GM20000 (cell line): ENCODE measurements at places on chromosomes 1 and 21.

- DNase-seq: no peak
Observed at GRCh38 chr1:208175508-208175895, 68.7 kb downstream of the PLXNA2 start.

DNA sequence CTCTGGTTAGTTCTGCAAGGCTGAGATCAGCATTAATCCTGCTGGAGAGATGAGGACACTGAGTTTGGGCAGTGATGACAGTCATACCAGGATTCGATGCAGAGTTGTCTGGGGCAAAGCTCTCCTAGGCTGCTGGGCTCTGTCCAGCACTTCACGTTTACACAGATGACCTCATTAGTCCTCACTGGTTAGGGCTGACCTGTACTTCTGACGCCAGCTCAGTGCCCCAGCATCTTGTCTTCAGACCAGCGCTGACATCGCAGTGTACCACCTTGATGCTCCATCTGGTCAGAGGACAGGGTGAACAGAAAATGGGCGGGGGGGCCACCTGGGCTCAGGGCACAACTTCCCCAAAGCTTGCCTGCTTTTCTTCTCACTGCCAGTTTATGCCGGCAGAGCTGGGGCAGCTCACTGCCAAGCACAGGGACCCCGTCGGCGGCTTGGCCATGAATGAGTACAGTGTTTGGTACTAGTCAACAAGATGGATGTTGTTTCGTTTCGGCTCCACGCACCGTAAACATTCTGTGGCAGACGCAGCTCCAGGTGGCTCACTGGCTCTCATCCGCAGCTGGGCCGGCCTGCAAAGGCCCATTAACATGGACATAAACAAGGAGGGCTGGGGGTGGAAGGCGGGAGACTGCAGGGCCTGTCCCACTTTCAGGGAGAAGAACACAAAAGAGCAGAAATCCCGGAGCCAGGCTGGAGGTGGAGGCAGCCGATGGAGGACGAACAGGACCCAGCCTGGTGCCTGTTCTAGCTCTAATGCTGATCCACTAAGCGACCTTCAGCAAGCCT lies 118.7 kb downstream of the GLIS1 start:
- no peak for DNase-seq

DNA sequence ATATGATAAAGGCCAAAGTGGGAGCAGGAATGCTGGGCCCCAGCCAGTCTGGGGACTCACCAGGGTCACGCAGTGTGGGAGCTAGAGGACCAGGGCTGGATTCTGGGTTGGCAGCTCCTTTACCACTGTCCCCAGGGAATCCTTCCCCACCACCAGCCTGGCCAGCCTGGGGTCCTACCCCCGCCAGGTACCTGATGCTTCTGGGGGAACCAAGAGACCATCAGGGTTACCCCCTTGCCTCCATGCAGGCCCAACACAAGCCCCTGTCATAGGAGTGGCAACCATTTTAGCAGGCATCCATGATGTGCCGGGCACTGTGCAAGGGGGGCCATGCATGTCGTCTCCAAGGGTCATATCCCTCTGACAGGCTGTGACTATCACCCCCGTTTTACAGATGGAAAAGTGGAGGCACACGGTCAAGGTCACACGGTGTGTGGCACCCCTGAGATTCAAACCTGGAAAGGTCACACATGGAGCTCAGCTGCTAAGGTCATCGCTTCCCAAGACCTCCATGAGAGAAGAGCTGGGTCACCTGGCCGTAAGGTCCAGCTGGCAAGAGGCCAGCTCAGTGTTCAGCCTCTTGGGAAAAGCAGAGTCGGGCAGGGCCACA lies 16.4 kb downstream of the RUNX3 start:
- DNase-seq: no peak

- peak; percentile 77 for DNase-seq
Observed at GRCh38 chr1:178726087-178726517, 1.1 kb downstream of the RALGPS2 start.

GRCh38 chr1:245752561-245752960 lies 597.8 kb downstream of the KIF26B start:
- no peak for DNase-seq

- DNase-seq: no peak
Observed at GRCh38 chr1:22117851-22118250, 25.0 kb downstream of the WNT4 start.

DNA sequence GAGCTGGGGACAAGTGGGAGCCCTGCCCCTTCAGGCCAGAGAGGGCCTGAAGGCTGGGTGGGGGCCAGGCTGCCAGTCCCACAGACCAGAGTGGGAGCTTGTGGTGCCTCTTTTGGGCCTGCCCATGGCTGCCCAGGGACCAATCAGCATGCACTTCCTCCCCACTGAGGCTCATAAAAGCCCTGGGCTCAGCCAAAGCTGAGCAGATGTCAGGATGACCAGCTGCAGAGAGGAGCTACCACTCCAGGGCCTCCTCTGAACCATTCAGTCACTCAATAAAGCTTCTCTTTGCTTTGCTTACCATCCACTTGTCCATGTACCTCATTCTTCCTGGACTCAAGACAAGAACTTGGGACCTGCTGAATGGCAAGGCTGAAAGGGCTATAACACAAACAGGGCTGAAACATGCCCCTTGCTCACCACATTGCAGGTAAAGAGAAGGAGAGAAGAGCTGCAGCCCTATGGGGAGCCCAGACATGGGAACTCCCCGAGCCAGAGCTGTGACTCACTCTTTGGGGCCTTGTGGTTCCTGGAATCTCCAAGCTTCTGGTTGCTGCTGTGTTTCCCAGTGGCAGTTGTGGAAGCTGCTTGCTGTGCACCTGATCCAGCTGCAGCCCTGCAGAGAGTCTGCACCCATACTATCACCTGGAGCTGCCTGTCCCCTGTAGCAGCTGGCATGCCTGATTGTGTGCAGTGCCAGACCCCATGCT lies 82.0 kb downstream of the OLFML3 start:
- DNase-seq: no peak

DNA sequence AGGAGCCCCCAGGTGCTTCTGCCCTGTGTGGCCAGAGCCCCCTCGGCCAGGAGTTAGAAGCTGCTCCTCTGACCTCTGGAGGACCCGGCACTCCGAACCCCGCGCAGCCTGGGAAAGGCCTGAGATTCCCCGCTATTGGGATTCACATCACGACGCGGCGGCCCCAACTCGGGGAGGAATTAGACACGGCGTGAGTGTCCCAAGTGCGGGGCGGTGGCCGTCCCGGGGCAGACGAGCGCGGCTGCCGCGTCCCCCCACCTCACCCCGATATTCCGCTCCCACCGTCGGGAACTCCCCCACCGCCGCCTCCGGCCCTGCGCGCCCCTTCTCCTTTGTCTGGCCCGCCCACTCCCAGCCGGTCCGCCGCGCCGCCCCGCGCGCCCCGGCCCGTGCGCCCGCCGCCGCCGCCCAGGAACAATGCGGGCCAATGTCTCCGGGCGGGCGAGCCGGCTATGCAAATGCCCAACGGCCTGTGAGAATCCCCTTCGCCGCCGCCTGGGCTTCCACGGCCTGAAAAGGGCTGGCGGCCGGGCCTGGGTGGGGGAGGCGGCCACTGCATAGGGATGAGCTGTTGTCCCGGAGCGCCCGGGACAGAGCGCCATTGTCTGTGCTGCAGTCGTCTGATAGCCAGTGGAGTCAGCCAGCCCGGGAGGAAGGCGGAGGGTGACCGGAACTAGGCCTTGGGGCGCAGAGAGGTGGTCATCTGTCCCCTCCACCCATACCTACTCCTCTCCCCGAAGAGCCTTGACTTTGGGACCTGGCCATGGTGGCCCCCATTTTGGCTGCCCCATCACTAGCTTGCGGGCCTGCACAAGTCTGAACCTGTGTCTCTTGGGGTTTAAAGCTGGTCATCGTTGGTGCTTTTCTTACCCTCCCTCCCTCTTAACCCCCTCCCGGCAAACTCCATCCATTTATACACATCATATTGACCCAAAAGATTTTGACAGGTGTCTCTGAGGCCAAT lies 19.4 kb downstream of the RHBG start:
- no peak for DNase-seq

GRCh38 chr1:97277891-97278654 lies 556.5 kb downstream of the PTBP2 start:
- DNase-seq: no peak

- DNase-seq: peak; percentile 93
Observed at GRCh38 chr1:42846257-42847110, at the start of gene ZNF691. ZNF691 (plus strand) TSS chr1:42846613; CDS start chr1:42849659, 3,046 bp downstream.

GRCh38 chr1:218775501-218776021 lies 398.1 kb upstream of the LYPLAL1 start:
- DNase-seq: no peak

- DNase-seq: no peak
Observed at GRCh38 chr1:23083714-23084480, 64.6 kb downstream of the KDM1A start.

DNA sequence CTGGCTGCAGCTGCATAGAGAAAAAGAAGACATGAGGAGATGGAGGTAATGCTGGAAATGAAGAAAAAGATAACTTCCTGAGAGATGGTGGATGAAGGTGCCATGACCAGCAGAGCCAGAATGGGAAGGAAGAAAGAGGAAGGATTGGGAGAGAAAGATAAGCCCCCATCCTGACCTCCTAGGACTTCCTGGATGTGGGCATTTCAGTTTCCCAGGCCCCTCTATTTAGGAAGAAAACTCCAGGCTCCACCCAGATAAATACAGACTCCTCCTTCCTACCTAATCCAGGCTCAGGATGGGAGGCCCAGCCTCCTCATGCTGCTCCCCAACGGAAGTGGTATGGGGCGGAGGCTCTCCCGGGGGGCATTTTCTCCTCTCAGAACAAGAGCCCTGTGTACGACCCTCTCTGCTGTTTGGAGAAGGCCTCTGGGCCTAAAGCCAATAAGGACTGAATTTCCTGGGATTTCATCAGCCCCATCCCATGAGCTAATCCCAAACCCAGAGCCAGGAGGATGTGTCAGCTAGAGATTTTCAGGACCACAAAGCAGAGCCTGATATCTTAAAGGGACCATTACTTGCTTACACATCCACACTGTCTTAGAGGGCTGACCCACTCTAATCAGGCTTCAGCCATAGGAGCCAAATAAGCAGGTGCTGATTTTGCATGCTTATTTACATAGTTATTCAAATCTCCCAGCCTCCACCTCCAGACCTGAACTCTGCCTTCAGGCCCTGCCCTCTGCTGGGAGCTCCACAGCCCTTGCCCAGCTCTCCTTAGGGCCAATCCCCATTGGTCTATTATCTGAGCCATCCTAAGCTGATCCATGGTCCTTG lies 5.1 kb upstream of the ARHGEF2 start:
- no peak for DNase-seq

- no peak for DNase-seq
Observed at GRCh38 chr1:41371630-41372599, 10.7 kb downstream of the FOXO6 start.

GRCh38 chr1:231423648-231424047 lies 1.6 kb upstream of the EGLN1 start:
- no peak for DNase-seq

DNA sequence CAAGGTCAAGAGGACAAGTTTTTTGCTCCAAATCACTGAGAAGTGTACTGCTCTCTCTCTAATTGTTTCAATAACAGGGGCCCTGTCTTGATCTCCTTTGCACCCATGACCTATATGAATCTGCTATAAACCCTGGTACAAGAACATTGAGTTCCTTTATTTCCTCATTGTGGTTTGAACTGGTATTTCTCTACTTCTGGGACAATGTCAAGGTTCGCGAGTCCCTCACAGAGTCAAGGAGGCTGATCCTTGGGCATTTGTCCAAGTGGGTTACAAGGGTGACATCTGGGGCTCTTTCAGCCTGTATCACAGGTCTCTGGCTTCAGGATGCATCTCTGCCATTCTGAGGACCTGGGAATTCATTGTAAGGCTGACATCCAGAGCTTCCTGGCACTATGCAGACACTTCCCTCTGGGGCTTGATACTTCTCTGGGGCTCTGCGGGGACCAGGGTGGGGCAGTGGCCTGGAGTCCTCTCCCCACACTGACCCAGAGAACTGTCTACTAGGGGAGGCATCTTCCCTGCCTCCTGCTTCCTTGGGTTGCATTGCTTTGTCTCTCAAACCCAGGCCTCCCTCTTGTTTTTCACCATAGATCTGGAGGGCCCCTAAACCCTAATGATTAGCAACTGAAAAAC lies 22.5 kb upstream of the ZNF648 start:
- no peak for DNase-seq

- DNase-seq: no peak
Observed at GRCh38 chr1:63980740-63981407, 207.1 kb downstream of the ROR1 start.

- DNase-seq: no peak
Observed at GRCh38 chr1:221841251-221841982, 99.5 kb upstream of the DUSP10 start.

- DNase-seq: no peak
Observed at GRCh38 chr1:55352080-55352810, 137.1 kb upstream of the USP24 start.

DNA sequence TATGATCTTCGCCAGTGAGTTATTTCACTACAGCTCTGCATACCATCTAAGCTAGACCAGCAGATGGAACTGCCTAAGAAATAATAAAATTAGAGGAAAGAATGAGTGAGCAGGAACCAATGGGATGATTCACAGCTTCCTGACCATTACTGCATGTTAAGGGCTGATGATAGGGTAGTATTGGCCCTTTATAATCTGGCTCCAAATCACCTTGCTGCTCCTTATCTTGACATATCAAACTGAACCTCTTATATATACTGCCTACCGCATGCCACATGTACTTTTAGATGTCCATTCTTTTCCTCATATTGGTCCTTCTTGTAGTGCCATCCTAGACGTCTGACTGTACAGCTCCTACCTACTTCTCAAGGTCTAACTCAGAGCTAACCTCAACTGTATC lies 524.4 kb downstream of the DPYD start:
- no peak for DNase-seq

- no peak for DNase-seq
Observed at GRCh38 chr1:44661781-44662682, 12.2 kb downstream of the TMEM53 start.

- DNase-seq: no peak
Observed at GRCh38 chr1:15414445-15414983, 4.8 kb downstream of the EFHD2 start.

GRCh38 chr1:212119397-212119837 lies 83.9 kb downstream of the DTL start:
- DNase-seq: no peak

DNA sequence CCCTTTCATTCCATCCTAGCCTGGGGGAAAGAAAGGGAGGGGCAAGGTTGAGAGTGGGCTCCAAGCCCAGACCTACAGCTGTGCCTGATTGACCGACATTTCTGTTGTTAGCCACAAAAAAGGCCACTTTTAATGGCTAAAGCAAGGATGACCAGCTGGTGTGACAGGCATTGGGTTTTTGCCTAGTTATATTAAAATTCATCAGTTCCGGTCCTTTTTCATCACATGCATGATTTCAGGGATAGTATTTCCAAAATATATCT lies 192.3 kb downstream of the ZNF326 start:
- DNase-seq: no peak

- no peak for DNase-seq
Observed at GRCh38 chr1:196393742-196394141, 214.5 kb downstream of the KCNT2 start.

GRCh38 chr1:70586046-70586445 lies 175.0 kb downstream of the CTH start:
- no peak for DNase-seq

- DNase-seq: no peak
Observed at GRCh38 chr1:175514387-175514953, 228.9 kb downstream of the TNR start.

DNA sequence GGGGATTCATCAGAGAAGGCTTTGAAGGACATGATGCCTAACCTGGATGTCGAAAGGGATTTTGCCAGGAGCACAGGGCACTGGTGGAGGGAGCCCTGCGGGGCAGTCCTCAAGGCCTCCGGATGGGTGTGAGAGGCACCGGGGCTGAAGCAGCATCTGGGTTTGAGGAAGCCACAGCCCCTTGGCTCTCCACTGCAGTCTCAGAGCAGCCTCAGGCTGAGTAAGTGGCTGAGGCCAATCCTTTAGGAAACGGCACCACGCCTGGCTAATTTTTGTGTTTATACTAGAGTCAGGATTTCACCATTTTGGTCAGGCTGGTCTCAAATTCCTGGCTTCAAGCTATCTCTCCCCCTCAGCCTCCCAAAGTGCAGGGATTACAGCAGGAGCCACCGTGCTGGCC lies 12.0 kb downstream of the ERVH48-1 start:
- DNase-seq: no peak
